T47D (cell line): ENCODE measurements at places on chromosomes 6 and 20.

DNA sequence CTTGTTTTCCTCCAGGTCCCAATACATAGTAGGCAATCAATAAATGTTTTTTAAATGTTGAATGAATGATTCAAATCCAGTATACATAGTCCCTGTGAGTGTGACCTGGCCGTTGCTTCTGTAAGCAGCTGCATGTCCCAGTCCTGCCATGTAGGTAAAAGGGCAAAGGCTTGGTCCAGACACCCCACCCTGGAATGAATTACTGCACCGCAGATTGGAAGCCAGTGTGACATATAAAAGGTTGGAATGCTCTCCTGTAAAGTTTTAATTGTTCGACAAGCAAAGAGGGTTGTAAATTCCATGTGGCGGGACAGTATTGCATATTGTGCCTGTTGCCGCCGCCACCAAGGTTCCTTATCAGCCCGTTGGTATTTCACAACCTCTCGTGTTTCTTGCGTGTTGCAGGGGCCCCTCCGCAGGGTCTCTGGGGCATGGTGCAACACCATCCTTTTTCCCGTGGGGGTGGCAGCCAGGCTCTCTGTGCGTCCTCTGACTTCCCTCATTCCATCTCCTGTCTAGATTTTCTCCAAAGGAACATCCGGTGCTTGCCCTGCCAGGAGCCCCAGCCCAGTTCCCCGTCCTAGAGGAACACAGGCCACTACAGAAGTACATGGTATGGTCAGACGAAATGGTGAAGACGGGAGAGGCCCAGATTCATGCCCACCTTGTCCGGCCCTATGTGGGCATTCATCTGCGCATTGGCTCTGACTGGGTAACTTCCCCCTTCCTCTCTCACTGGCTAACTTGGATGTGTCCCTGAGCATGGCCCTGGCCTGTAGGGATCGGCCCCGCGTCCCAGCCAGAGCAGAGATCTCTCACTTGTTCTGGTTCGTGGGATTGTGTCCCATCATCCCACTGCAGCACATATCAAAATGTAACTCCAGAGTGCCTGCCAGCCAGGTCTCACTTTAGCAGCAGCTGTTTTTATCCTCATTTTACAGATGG lies 20.3 kb downstream of the POFUT1 start:
- no peak for DNase-seq

DNA sequence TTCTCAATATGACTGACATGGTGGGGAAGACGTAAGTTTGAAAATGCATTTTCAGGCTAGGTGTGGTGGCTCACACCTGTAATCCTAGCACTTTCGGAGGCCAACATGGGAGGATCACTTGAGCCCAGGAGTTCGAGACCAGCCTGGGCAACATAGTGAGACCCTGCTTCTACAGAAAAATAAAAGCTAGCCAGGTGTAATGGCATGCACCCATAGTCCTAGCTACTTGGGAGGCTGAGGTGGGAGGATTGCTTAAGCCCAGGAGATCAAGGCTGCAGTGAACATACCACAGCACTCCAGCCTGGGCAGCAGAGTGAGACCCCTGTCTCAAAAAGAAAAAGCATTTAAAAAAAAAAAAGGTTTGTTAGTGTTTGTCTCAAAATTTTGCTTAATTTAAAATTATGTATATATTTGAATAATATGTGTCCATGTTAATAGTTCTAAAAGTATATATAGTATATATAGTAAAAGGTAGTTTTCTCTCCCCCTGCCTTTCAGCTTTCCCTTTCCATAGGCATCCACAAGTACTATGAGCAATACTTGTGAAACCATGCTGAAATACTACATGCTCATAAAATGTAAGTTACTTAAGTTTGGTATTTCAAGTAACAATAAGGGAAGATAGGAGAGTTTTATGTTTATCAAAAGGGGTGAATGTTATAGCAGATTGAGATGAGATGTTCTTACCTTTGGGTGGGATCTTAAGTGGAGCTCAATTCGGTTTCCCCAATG lies 15.1 kb downstream of the PTPRA start:
- no peak for DNase-seq

GRCh38 chr6:137656735-137657134 lies 162.5 kb upstream of the OLIG3 start:
- no peak for DNase-seq

- DNase-seq: no peak
These were observed 278.4 kb upstream of the PLN start for GRCh38 chr6:118269659-118270058.

GRCh38 chr20:19840111-19840710 lies 82.2 kb downstream of the RIN2 start:
- DNase-seq: no peak

GRCh38 chr20:57663681-57664451 lies 43.6 kb upstream of the ZBP1 start:
- no peak for DNase-seq

DNA sequence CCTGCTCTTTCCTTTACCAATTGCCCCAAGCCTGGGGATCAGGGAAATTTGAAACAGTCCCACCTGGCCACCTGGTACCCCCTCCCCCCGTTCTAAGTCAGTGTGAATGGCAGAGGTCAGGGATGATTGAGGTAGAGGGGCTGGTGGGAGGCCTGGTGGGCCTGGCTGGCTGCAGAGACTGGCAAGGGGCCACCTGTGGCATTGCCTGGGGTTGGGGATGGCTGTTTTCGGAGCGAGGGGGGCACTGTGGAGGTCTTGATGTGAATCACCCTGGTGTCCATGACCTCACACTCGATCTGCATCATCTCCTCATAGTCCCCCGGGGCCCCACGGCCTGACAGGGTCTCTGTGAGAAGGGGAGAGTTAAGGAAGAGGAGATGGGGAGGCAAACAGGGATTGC lies 6.5 kb upstream of the TNXB start:
- no peak for DNase-seq

GRCh38 chr20:10467681-10468339 lies 32.7 kb downstream of the SLX4IP start:
- no peak for DNase-seq

DNA sequence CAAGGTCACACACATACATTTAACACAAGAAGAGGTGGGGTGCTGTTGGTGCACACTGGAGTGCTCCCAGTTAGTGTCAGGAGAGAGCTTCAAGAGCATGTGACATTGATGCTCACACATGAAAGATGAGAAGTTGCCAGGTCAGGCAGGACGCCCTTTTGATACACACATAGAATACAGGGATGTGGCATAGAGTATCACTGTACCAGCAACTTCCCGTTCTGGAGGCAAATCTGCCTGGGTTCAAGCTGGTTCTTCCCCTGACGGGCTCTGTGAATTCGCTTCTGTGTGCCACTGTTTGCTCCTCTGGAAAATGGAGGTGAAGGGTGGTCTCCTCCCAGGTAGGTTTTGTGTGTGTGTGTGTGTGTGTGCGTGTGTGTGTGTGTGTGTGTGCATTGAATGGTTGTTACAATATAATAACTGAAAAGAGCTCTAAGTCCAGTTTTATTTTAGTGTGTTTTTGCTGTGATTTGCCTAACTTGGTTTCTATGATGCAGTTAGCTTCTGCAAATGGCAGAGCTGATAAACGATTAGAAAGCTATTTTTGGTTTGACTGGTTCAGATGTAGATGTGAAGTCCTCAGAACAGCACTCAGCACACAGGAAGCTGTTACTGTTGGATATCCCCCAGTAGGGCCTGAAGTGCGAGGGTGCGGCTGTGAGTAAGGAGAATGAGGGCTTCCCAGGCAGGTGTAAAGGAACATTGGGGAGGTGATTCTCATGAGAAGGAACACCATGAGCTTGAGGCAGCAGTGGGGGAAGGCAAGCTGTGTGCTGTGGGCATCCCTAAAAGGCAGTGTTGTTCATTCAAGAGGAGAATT lies 53.4 kb downstream of the HIVEP1 start:
- no peak for DNase-seq

DNA sequence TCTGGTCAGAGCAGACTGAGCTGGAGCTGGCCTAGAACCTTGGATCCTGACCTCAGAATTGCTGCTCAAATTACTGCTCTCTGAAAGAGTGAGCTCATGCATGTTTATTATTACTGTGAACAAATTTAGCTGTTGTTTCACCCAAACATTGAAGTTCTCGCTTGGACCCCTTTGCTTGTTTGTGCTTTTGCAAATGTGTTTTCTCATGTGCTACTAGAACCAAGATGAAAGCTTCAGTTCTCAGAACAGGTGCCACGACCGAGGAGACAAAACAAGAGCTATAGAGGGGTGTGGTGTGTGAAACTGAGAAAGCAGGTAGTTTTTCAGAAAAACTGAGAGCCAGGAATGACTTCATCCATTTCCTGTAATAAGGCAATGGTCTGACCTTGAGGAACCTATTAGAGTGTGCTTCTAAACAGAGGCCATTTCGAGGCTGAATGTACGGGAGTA lies 50.0 kb upstream of the ESR1 start:
- no peak for DNase-seq

GRCh38 chr6:138818496-138819194 lies 22.8 kb downstream of the ECT2L start:
- DNase-seq: no peak

- DNase-seq: peak; percentile 36
These were observed 123.3 kb upstream of the DUSP22 start for GRCh38 chr6:168865-169455.

- DNase-seq: no peak
These were observed 24.0 kb upstream of the PHACTR3 start for GRCh38 chr20:59580146-59580946.

DNA sequence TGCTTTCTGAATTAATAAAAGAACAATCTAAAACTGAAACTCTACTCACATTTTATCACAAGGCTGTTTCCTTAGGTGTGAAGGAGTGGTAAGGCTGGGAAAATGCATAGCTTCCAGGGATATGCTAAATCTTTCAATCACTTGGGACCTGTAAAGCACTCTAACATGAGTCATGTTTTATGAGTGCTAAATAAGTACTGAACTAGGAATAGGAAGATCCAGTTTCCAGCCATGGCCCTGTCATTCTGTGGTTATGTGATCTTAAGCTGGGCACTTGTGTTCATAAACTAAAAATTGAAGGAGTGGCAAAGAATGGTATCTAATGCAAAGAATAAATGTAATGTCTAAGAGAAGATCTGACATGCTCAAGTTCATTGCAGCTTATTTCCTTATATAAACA lies 6.1 kb upstream of the TMEM200A start:
- DNase-seq: no peak

DNA sequence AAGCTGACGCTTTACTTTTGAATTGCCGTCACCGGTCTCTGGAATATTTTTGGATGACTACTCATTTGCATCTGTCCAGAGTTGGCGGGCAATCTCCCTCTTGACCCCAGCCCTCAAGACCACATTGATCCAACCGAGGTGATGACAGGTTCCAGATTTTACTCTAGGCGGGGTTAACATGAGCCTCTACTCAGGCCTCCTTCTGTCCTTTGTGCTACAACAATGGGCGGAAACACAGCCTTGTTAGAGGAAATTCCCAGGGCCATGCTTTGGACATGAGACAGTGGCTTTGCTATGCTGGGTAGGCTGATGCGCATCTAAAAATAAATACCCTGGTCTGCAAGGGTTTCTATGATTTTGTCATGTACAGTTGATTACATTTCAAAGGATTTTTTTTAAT lies 27.0 kb upstream of the ADGRF5 start:
- no peak for DNase-seq

DNA sequence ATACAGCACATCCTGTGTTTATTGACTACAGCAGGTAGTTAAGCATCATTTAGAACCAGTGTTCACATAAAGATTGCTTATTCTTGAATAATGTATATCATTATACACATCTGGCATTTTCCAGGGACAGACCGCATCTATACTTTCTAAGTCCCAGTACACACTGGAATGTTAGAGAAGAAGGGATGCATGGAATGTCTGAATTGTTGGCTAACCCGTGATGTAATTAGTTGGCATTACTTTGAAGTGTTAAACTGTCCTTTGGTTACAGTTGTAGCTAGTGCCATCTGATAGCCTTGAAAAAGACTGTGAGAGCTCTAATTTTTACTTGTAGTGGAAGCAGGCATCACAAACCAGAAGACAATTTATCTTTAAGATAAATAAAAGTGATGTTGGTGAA lies 29.8 kb upstream of the MCHR2 start:
- DNase-seq: no peak

DNA sequence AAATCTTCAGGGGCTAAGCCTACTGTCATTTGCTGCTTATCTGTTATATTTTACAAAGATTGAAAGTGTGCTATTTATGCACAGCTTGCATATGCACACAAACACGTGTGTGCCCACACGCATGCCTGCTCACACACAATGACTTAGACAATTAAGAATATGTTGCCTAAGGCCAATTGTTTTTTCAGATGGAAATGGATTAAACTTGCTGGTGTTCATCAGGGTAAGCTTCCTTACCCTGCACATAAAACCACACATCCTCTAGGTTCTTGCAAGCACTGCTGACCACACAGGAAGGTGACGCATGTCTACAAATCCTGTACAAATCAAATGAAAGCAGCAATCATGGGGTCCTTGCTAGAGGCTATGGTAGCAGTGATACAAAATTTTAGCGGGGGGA lies 58.4 kb downstream of the GJA10 start:
- DNase-seq: no peak

GRCh38 chr6:10175362-10175761 lies 239.5 kb downstream of the TFAP2A start:
- no peak for DNase-seq
